Anterior cingulate cortex (tissue), 58 donors: ENCODE measurements at places on chromosomes 1 and 21.

GRCh38 chr1:65259816-65260215 lies 49.5 kb upstream of the DNAJC6 start:
- no peak for DNase-seq

GRCh38 chr1:117161887-117162286 lies 40.3 kb upstream of the TRIM45 start:
- DNase-seq, result no peak

GRCh38 chr1:165824269-165824643 lies 3.2 kb upstream of the UCK2 start:
- DNase-seq, result no peak

DNA sequence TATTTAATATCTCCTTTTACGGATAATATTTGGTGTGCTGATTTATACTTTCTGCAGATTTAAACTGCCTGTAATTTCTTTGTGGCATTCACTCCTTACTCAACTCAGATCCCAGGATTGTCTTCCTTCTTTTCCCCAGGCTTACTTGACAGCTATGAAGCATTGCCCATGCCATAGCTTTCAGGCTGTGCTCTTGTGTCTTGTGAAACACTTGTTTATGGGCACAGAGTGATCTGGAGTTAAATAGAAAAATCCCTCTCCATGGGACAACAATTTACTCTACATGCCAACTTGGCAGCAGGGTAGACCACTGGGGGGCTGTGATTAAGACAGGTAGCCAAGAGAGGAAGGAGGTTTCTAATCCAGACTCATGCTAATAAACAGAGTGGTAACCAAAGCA lies 57.4 kb downstream of the PPP1R12B start:
- DNase-seq, result no peak

DNA sequence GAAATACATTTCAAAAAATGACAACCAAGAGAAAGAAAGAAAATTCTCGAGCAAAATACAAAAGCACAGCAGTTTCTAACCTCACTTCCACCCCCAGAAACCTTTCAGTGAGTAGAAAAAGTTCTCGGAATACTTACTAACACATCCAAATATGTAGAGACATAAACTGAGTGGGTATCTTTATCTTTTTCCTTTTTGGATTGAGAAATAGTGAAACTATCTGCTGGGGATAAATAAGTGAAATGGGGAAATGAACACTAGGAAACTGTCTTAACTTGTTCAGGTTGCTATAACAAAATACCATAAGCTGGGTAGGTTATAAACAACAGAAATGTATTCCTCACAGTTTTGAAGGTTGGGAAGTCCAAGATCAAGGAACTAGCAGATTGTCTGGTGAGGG lies 72.0 kb downstream of the VCAM1 start:
- no peak for DNase-seq

- no peak for DNase-seq
These were observed 456 bp downstream of the TOMM40L start for GRCh38 chr1:161226320-161226711.

- no peak for DNase-seq
These were observed 9.3 kb downstream of the CBR1 start for GRCh38 chr21:36079010-36079649.

GRCh38 chr1:12616709-12617373 lies 1.2 kb downstream of the DHRS3 start:
- DNase-seq, result peak; percentile 34

DNA sequence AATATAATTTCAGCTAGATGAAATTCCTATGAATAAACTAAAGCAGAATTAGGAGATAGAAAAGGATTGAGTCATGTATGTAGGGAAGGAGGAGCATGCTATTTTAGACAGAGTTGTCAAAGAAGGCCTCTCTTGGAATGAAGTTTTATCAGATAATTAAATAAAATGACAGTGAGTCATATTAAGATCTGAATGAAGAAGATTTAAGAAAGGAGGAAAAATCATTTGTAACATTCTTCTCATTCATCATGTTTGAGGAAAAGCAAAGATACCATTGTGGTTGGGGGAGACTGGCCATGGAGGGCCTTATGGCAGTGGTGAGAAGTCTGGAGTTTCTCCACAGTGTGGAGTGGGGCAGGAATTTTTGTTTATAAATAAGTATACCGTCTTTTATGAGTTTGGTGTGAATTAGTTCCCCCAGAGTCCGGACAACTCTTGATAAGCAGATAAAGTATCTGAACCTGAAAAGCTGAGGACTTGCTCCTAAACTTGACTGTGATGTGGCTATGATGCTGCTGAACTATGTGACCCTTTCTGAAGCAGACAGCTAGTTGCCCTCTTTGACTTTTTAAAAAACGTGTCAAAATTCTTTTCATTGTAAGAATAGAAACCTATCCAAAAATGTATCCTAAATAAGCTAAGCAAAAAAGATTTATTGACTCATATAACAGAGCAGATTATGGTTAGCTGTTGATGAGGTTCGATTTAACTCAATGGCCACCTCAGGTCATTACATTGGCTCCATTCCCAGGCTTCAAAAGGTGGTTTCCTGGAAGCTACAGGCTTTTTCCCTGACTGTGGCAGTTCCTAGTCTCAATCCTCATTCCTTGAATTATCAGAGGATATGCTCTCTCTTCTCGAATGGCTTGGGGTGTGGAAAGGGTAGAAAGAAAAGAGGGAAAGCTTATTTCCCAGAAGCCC lies 90.8 kb downstream of the LHX9 start:
- no peak for DNase-seq

DNA sequence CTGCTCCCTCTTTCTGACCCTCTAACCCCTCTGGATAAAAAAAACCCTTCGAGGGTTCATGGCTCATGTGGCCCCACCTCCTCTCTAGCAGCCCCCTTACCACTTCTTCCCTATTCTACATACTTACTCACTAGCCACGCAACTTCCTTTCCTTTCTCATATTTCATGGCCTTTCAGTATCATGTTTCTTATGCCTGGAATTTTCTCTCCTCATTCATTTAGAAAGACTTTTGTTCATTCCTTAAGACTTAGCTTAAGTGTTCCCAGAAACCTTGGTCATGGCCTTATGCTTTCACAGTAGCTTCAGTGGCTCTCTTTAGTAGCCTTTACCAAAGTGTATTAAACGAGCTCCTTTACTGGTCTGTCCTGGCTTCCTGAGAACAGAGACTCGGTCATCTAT lies 6.1 kb downstream of the ACP6 start:
- DNase-seq, result no peak

DNA sequence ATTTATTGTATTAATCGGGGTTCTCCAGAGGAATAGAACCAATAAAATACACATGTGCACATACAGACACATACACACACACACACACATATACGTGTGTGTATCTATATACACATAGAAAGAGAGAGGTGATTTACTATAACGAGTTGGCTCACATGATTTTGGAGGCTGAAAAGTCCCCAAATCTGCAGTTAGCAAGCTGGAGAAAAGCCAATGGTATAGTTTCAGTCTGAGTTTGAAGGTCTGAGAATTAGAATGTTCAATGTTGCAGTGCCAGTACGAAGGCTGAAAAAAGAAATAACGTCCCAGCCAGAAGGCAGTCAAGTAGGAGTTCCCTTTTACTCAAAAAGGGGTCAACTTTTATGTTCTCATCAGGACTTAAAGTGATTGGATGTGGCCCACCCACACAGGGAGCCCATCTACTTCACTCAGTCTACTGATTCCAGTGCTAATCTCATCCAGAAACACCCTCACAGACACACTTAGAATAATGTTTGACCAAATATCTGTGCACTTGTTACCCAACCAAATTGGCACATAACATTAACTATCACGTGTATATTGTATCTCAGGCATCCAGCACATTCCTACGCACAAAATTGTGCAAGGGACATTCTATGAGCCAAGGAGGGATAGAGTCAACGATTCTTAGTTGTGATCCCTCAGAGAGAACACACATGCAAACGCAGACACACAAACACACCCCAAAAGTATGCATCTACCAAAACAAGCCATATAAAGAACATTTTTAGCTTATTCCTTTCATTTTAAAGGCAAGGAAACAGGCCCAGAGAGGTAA lies 195.5 kb upstream of the DUSP10 start:
- no peak for DNase-seq

GRCh38 chr1:6396998-6397397 lies 3.4 kb upstream of the ACOT7 start:
- DNase-seq, result no peak

- no peak for DNase-seq
These were observed 660.0 kb downstream of the PTPRU start for GRCh38 chr1:29896300-29896699.

DNA sequence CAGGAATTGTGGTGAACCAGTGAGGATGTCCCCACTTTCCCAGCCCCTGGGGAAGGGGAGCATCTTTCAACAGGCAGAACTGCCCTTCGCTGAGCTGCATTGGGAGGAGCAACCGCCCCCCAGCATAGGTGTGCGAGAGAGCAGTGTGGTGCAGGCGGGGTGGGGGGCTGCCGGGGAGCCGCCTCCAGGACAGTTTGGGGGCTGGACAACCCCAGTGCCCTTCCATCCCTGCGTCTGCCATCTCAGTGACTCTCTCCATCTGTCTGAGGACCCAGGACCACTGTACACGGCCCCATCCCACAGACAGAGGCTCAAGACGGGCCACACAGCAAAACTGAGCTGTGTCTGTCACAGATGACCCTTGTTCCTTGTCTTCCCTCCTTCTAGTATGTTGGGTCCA lies 14.2 kb downstream of the PODN start:
- DNase-seq, result no peak

- DNase-seq, result no peak
These were observed at the start of gene C1orf116 for GRCh38 chr1:207032528-207033017. TSS of gene C1orf116 (minus strand) at chr1:207032756. CDS start at chr1:207027598, 5,158 bp downstream.

DNA sequence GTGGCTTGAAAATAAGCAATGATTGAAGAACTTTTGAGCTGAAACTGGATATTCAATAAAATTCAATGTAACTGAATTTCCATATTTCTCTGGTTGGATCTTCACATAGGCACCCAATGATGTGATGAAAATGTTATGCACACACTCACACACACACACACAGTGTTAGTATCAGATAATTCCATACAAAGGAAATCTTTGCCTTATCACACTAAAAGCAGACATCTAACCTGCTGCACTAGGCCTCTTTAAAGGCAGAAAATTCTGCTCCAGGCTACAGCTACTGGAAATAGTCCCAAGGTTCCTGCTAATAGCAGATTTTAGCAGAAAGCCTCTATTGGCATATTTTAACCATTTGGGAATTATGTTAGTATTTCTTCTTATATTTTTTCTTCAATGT lies 309.6 kb downstream of the COL11A1 start:
- DNase-seq, result no peak

- no peak for DNase-seq
These were observed 112.0 kb downstream of the LRRC40 start for GRCh38 chr1:70093250-70093975.

DNA sequence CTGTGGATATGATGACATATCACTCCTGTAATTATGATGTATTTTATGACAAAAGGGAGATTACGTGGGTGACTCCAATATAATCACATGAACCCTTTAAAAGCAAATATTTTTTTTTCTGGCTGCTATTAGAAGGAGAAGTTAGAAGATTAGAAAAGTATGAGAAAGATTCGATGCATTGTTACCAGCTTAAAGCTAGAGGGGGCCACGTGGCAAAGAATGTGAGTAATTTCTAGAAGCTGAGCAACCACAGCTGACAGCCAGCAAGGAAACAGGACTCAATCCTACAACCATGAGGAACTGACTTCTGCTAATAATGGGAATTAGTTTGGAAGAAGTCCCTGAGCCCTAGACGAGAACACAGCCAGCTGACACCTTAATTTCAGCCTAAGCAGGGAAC lies 56.3 kb upstream of the C1orf87 start:
- DNase-seq, result no peak

DNA sequence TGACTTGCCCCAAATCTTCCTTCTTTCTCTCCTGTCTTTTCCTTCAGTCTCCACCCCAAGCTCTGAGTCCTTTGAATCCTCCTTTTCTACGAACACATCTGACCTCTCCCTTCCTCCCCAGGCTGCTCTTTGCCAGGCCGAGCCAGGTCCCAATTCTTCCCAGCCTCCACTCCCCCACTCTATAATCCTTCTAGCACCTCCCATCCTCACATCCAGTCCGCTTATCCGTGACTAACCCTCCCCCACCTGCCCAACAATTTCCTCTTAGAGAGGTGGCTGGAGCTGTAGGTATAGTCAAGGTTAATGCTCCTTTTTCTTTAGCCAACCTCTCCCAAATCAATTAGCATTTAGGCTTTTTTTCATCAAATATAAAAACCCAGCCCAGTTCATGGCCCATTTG lies 9.5 kb upstream of the HPDL start:
- no peak for DNase-seq

DNA sequence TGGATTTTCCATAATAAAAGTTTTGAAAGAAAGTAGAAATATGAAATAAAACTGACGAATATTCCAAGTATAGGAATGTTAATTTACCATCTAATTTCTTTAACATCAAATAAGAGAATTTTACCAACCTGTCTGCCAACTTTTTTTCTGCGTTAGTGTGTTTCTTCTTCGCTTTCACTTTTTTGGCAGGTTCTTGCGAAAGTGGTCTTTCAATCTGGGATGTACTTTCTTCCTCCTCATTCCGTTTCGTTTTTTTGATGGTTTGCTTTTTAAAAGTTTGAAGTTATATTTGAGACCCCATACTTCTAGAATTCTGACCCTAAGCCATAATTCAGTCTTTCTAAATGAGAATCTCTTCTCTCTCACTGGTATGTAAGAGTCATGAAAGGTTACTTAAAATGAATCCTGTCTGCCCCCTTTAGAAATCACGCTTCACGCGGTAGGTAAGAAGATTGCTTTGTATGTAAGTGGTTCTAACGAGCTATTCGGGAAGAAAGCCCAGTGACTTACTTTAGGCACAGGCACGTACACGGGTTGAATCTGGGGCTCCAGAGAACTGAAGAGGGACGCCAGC lies 580 bp downstream of the RBM34 start:
- DNase-seq, result no peak

DNA sequence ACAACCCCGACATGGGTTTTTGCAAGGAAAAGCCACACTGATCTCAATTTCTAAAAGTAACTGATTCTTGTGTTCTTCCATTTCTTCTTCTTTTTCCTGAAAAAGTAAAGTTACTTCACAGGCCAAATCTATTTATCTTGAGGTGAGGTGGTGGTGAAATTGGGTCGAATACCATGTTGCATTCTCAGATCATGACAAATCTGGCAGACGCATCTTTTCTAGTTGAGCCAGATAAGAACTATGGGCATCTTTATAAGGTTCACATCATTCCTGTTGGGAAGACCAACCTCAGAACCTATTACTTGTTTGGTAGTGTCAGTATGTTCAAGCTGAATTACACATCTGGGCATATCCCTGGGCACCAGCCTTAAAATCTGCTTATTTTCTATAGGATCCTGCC lies 78.6 kb upstream of the USP25 start:
- DNase-seq, result no peak

GRCh38 chr1:52054496-52055065 lies 410 bp downstream of the TXNDC12 start:
- no peak for DNase-seq

GRCh38 chr1:244657421-244657820 lies 4.5 kb downstream of the DESI2 start:
- no peak for DNase-seq

DNA sequence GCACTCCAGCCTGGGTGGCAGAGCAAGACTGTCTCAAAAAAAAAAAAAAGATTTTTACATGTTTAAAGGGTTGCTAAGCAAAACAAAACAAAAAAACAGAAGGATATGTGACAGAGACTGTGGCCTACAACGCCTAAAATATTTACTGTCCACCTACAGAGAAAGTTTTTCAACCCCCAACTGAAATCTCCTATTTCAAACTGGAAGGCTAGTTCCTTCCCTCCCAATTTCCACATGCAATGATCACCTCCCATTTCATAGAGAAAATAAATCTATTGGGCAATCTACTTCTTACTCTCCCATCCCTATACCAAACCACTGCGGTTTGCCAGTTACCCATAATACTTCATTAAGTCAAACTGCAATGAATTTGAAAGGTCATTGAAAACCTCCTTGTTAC lies 74.2 kb downstream of the ST3GAL3 start:
- DNase-seq, result no peak

- DNase-seq, result no peak
These were observed 141.8 kb downstream of the ZZZ3 start for GRCh38 chr1:77540501-77541161.
